ENCODE measurements at places on chromosomes 7 and 10.

DNA sequence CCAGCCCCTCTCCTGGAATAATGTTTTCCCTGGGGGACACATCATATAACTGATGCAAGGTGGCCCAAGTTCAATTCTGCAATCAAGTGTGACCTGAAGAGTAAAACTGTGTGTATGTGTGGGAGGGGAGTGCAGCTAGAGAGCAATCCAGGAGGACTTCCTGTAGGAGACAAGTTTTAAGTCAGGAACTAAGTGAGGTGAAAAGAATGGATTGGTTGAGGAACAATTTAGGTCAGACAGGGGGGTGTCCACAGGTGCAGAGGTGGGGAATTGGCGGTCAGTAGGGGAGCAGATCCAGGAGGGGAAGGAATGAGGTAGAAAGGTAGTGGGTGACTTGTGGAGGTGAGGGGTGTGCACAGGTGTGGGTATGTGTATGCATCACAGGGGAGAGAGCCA lies 82.6 kb downstream of the NEURL1 start:
- no peak for DNase-seq

DNA sequence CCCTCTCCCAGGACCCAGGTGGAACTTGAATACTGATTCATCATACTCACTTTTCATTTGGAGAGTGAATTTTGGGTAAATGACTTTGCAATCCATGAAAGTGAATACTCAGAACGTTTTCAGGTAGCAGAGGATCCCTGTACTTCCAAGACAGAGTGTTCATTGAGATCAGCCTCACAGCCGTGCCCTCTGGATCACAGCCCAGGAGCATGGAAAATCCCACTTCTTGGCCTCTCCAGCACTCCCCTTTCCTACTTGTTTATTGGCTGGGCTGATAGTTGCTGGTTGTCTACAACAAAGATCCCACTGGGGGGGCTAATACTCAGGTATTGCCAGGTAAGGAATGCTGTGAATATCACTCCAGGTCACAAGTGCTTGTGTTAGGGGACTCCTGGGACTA lies 5.9 kb downstream of the GCK start:
- DNase-seq, result no peak

DNA sequence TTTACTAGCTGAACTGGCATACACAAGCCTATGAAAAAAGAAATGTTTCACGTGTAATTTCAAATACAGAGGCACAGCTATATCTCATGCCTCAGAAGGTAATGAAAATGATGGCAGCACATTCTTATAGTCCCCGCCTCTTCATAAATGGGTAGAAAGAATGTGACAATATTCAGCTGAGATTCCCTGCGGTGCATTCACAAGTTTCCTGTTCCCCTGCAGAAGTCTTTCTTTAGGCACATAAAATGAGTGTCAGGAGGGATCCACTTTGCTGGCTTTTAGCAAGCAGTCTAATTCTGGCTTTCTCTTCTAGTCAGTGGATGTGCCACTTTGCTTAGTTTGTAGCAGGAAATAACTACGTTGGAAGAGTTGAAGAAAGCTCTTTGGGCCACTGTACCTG lies 56.1 kb downstream of the DGKB start:
- no peak for DNase-seq

- DNase-seq, result no peak
These were observed 22.6 kb upstream of the PSAP start for GRCh38 chr10:71873582-71874211.

DNA sequence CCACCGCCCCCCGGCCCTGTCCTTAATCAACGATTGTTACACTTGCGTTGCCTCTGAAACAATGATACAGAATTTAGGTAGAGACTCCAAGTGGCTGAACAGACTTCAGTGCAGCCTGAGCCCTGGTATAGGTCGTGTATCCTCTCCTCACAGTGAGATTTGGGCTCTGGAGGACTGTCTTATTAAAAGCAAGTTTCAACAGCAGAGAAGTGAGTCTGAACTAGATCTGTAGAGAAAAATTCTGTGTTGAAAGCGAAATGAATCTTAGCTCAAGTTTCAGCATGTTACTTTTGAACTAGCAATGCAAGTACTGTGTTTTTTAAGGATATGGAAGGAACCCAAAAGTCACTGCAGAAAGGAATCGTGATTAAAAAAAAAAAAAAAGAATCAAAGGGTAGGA lies 103.1 kb downstream of the HOXA1 start:
- no peak for DNase-seq

DNA sequence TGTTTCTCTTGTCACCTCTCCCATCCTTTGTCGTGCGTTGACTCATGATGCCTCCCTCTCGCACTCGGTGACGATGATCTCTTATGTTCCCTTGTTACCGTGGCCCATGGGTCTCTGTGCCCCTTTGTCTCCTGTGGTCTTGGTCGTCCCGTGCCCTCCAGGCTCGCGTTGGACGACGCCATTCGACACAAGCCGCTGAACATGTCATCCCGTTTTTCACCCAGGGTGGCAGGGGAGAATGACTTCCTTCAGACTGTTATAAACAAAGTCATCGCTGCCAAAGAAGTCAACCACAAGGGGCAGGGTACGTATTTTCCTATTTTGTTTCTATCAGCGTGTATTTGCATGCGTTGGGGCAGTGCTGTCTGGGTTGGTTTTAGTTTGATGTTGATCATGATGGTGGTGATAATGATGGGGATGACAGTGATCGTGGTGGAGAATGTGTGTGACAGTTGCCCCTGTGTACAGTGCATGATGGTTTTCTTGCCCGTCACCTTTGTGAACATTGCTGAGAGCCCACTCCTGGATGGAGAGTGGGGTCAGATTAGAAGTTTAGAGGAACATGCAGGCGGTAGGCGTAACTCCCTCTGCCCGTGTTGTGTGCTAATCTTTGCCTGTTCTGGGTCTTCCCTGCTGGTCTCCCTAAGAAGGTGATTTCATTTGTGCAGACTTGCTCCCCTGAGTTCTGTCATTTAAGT lies 107.0 kb downstream of the DOCK1 start:
- DNase-seq, result no peak

- DNase-seq, result no peak
These were observed 16.6 kb upstream of the ARPC1A start for GRCh38 chr7:99309111-99309510.

- DNase-seq, result no peak
These were observed 123.6 kb downstream of the RNF32 start for GRCh38 chr7:156764016-156764669.

DNA sequence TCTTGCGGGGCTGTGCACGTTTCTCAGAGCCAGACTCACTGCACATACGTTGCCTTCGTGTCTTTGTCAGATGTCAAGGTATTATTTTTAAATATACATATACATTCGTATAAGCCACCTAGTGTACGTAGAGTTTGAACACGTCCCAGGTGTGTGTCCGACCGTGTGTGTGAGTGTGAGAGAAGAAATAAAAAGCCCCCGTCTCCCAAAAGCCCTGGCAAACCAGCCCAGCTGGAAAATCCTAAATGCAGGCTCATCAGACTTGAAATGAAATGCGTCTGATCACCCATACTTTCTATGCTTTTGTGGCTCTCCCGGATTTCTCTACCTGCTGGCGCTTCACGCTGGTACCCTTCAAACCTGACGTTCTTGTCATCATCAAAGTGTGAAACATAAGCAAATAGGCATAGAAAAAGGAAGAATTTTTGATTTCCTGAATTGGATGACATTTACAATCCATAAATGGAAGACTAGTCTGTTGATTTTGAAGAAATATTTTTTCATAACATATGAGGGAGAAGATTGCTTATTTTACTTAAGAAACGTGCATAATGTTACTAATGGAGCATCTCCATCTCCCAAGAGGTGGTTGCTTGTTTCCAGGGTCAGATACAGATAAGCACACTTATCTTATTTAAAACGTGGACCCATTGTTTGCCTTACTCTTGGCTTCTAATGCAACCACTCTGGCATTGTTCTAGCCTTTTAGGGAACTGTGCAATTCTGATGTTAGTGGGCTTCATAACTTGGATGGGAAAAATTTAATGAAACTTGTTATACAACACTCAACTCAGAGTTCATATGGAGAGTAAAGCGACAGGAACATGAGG lies 971 bp downstream of the PRKG1 start:
- DNase-seq, result no peak

GRCh38 chr7:2450198-2451107 lies 25.7 kb downstream of the GRIFIN start:
- no peak for DNase-seq

Data from stimulated activated CD8-positive, alpha-beta memory T cell treated with anti-CD3 and anti-CD28 coated beads, Interleukin-7, amount 100 ng/mL, for 4 hours (primary cell).